NCI-H524 treated with DMSO at 0.1 percent for 48 hours (cell line): ENCODE measurements at places on chromosomes 16 and 17.

GRCh38 chr17:73420897-73421296 is 109.1 kb upstream of the CDC42EP4 start:
- peak; percentile 44 for DNase-seq

DNA sequence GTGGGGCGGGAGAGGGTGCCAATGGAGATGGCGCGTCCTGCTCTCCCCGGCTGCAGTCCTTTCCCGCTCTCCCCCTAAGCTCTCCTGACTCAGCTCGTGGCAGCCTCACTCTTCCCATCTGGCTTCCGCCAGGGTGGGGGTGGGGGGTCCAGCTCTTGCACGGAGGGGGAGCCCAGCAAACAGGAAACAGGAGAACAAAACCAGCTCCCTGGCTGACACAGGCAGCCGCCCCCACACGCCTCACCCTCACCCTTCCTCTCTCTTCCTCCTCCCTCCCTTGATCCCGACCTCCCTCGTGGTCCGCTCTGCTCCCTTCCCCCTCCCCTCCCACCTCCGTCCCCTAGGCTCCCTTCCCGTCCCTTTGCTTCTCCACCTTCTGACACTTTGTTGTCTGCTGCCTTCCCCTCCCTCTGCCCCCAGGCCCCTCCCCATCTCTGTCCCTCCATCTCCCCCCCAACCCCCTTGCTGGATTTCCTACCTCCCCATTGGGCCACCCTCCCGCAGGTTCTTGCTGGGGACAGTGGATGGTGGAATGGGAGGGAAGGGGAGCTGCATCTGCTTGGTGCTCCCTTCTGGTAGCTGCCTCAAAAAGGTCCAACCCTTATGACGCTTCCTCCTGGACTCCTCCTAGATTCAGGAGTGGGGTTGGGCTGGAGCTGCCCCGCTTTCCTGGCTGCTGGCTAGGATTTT is 23.7 kb downstream of the ARHGAP23 start:
- no peak for DNase-seq

- DNase-seq: no peak
These were observed 13.3 kb upstream of the C1QL1 start for GRCh38 chr17:44981221-44981968.

DNA sequence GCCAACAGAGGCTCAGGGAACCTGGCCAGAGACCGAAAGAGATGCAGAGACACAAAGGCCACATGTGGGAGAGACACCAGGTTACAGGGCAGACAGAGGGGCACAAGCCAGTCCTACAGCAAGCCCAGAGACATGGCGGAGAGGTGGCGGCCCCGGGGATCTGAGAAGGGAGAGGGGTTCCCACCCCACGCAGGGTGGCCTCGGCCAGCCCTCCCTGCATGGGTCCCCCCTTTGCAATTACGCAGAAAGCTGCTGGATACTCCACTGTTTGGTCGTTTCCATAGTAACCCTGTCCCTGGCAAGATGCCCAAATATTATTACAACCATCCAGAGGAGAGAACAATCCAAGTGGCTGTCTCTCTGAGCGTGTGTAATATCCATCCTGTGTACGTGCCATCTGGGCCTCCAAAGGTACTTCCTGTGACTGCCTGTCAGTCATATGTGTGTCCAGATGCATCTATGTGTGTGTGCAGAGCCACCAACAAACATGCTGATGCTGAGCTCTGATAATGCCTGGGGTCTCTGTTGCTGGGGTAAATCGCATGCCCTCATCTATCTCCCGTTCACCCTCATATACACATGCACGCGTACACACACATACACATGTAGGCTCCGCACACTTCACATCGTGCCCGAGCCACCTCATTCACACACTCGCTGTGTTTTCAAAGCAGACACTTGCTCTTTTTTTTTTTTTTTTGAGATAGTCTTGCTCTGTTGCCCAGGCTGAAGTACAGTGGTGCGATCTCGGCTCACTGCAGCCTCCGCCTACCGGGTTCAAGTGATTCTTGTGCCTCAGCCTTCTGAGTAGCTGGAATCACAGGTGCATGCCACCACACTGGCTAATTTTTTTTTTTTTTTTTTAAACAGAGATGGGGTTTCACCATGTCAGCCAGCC is 5.5 kb downstream of the PCGF2 start:
- DNase-seq: peak; percentile 83

DNA sequence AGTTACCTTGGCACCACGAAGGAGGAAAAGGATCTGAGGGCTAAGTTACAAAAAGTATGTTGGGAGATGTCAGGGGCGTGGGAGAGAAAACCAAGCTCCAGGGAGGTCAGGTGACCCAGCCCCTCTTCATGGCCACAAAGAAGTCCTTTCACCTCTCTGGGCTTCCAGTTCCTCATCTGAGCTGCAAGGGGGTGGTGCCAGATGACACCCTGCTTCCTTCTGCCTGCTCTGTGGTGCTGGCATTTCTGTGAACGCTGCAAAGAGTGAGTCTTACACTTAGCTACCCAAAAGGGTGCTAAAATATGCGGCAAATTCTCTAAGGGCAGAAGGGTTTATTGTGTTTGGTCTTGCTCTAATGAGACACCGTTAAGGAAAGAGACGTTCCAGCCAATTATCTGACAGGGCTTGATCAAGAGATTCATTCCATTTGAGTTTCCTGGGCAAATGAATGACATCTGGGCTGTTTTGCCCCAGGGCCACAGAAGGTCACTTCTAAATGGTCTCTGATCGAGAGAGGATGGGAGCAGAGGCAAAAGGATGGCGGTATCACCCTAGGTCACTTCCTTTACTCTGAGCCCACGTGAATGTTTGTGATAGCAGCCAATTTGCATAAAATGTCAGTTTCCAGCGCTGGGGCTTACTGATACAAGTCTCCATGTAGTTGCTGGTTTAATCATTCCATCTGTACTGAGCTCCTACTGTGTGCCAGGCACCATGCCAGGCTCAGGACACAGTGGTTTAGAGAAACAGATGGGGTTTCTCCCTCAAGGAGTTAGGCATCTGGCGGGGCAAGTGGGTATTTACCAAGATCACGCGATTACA is 210.2 kb downstream of the KATNIP start:
- DNase-seq: no peak
